ENCODE measurements at places on chromosomes 5 and 9.

GRCh38 chr5:2240118-2240904 is 357.6 kb upstream of the IRX4 start:
- DNase-seq: no peak

- DNase-seq: no peak
These were observed 23.0 kb upstream of the B4GALT1 start for GRCh38 chr9:33190021-33190705.

GRCh38 chr5:173953528-173954090 is 35.4 kb upstream of the C5orf47 start:
- DNase-seq: no peak

DNA sequence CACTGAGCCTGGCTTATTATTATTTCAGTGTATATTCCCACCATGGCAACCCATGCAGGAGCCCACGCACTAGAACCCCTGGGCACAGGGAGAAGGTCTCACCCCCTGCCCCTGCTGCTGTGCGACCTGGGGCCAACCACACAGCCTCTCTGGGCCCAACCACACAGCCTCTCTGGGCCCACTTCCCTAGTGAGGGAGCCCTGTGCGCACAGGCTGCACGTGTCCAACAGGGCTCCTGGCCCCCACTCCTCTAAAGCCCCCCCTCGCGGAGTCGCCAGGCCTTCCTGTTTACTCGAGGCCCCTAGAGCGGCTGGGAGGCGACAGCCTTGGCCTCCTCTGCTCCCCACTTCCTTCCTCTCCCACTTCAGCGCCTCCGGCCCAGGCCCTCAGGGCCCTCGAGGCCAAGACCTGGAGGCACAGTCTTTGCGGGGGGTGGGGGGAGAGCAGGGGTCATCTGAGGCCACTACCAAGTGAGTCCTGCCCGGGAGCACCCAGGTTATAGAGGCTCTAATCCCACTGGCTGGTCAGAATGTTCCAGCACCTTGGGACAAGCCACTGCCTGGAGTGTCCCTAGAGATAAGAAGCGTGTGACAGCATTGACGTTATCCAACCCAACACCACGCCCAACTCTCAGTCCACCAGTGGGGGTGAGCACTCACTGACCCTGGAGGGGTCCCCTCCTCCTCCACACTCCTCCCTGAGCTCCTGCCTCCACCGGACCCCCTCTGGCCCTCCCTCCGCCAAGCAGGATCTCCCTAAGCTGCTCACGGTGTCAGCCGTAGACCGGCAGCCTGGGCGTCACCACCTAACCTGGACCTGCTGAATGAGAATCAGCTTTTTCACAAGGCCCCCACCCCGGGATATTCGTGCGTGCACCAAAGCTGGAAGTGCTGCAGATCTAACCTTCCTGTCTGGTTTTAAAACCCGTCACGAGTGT is 7.9 kb upstream of the ENG start:
- no peak for DNase-seq

- DNase-seq: no peak
These were observed 68.2 kb upstream of the RAD23B start for GRCh38 chr9:107214915-107215314.

DNA sequence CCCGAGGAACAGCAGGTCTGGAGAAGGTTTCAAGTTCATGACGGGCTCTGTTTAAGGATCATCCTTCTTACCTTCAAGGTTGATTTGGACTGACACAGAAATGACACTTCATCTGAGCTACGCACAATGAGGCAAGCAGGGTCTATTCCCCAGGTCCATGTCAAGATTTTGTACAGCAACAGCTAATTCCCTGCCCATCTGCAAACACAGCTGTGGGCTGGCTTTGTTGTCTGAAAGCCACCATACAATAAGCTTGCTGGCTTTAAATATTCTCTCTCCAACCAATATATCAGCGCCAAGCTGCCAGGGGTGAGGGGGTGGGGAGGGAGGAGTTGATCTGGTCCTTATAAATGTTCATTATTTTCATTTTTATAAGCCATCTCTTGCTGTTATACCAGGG is 92.0 kb downstream of the OTULIN start:
- no peak for DNase-seq

GRCh38 chr5:90845723-90846554 is 287.3 kb downstream of the ADGRV1 start:
- DNase-seq: no peak

- peak; percentile 36 for DNase-seq
These were observed 58.1 kb downstream of the DMRT1 start for GRCh38 chr9:899440-900184.

GRCh38 chr9:132144708-132145365 is 17.0 kb upstream of the NTNG2 start:
- no peak for DNase-seq

DNA sequence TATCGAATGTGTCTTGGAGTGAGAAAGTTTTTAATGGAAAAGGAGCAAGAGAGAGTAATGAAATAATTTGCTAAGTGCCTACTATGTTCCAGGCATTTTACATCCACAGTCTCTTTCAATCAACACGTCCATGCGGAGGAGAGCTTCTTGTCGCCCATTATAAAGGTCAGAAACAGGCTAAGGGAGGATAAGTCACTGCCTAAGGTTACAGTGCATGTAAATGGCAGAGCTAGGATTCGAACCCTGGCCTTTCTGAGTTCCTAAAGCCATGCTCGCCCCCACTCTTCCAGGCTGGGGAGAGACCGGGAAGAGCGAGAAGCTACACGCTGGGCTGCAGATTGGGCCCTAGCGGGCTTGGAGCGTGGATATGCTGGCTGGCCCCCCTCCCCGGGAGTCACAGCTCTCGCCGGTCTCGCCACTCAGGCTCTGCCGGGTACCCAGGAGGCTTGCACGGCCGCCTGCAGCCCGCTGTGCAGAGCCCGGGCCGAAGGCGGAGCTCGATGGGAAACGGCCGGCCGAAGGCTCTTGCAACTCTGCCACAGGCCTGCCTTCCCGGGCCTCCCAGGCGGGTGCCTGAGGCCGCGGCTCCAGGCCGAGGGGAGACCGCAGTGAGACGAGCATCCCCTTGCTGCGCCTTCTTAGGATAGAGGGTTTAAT is 775 bp upstream of the LHX2 start:
- no peak for DNase-seq

DNA sequence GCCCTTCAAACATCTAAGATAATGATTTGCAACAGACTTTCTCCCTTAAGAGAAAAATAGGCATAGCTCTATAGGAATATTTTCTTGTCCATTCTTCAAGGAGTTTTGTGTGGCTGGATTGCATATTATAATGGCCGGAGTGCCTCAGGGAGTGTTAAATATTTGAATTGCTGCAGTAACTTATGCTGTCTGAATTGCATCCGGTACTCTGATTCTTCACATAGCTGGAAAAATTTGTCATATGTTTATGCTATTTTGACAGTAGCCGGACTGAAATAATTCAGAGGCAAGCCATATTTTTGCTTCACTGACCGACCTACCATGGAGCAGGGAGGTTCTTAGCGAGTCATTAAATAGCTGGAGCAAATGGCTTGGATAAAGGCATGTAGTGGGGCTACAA is 621.0 kb downstream of the ACTL7B start:
- no peak for DNase-seq

DNA sequence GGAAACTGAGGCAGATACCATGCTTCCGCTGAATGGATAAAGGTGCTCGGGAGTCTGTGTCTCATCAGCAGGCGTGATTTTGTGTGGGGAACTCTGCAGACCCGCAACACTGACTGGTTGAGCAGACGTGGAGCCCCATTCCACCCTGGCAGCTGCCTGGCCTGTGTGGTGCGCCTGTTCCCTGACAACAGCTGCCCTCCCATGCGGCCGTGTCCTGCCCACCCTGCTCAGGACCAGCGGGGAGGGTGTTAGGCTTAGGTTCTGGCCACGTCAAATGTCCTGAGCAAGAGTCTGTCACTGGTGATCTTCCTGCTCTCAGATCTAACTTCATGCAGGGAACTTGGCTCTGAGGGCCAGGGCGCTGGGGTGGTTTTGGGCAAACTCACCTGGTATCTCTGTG is 417.7 kb upstream of the IRX4 start:
- DNase-seq: no peak

GRCh38 chr5:81665795-81666194 is 85.1 kb downstream of the SSBP2 start:
- DNase-seq: no peak

DNA sequence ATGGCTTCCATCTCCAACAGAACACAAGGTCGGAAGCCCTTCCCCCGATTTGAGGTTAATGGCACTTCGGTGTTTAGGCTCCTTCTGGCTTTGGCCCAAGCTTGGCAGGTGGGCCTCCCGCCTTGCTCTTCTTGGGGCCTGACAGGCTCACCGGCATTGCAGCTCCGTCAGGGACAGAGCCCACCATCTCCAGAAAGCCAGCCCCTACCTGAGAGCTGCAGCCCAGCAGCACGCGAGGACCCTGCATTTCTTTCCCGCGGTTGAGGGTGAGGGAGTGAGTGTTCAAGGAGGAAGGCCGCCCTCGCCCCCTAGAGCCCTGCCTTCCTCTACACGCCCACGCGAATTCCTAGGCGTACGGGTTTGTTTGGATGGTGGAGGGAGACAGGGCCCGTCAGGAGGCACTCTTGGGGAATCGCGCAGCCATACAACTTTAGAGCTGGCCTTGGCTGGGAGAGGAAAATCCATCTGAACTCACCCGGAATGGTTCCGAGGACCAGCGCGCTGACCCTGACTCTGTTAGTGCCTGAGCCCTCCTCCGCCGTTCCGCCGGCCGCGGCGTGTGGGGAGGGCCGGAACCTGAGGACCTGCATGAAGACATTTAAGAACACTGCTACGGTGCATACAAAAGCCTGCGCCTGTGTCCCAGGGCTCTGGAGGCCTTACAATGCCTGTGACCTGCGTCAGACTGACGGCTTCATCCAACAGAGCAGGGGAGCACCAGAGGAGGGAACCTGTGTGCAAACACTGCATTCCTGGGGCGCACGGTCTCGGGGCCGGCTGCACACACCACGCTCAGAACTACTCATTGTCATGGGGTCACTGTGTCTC is 73.8 kb downstream of the MRPL36 start:
- DNase-seq: no peak

- DNase-seq: no peak
These were observed 13.4 kb downstream of the COL23A1 start for GRCh38 chr5:178576591-178577351.

DNA sequence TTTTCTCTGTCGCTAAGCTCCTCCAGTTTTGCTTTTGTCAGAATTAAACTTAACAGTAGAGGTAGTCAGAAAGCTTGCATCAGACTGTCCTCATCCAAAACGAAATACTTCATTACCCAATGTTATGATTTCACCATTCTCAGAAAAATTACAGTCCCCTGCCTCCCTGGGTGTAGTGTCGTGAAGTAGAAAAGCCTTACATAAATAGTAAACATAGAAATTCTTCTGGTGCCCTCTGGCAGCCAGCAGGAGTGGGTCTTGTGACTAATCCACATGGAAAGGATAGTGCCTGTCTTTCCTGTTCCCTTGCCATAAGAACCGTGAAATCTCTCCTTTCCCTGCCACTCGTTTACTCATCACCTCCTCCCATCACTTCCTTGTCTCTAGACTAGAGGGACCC is 230.6 kb downstream of the GNA14 start:
- no peak for DNase-seq

GRCh38 chr9:120071760-120072159 is 508.2 kb downstream of the CDK5RAP2 start:
- DNase-seq: no peak

GRCh38 chr9:114954956-114955582 is 24.7 kb upstream of the TNFSF8 start:
- no peak for DNase-seq

GRCh38 chr5:142900927-142901326 is 130.8 kb downstream of the ARHGAP26 start:
- DNase-seq: no peak

- DNase-seq: peak; percentile 35
These were observed 7.5 kb upstream of the CCDC180 start for GRCh38 chr9:97299809-97300414.

DNA sequence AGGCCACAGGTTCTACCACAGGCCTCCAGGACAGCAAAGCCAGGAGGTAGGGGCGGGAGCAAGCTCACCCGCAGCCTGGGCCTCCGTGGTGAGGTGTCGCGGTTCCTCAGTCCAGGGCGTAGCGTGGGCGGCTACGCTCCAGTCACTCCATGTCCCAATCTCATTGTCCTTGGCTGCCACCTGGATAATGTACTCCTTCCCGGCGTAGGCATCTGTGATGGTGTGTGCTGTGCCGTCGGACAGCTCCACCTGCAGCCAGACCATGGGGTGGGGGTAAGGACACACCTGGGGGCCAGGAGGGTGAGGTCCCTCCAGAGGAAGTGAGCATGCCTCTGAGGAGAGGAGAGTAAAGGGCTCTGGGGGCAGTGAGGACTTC is 29.8 kb upstream of the ENHO start:
- no peak for DNase-seq

- no peak for DNase-seq
These were observed 64.3 kb upstream of the SLC25A51 start for GRCh38 chr9:37968228-37968701.

GRCh38 chr5:137240285-137240684 is 258.8 kb downstream of the SPOCK1 start:
- no peak for DNase-seq

DNA sequence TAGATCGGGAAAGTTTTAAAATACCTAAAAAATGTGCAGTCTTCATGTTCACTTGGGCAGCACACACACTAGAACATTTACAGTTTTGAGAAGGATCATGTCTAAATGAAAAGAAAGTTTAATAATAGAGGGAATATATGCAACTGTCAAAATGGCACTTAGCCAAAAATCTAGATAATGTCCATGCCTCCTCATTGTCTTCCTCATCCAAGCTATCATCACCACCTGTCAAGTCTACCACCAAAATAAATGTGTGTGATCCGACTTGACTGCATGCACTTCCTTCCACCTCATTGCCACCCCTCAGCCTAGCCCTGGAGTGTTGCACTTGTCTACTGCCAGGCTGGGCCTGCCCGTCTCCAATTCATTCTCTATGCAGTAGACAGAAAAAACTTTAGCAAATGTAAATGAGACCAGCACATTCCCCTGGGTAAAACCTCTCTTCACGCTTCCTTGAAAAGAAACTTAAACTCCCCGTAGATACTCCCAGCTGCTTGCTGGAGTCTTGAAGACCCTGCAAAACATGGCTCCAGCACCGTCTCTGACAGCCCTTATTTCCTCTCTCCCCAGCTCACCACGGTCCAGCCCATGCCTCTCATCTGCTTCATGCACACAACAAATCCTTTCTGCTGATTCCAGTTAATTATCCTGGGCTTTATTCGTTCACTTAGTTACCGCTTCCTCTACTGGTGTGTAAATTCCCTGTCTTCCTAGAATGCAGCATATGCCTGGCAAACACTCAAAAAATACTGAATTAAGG is 66.9 kb downstream of the FANCC start:
- DNase-seq: no peak

DNA sequence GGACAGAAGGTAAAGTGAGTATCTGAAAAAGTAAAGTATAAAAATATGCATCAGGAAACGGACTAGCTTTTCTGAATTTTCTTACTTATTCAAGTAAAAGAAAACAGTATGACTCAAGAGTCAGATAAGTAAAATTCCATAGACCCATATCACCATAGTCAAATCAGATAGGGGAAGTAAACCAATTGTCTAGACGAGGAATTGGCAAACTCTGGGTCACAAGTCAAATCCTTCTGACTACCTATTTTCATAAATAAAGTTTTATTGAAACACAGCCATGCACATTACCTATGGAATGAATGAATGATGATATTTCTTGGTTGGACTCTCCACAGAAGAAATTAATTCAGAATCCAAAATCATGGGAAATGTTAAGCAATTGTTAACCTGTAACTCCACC is 59.1 kb upstream of the TMC1 start:
- no peak for DNase-seq

- no peak for DNase-seq
These were observed 14.0 kb downstream of the PRKAA1 start for GRCh38 chr5:40784027-40784653.

- DNase-seq: no peak
These were observed 63.8 kb upstream of the ORM1 start for GRCh38 chr9:114258866-114259797.
